ENCODE measurements at places on chromosomes 16 and 17. TPM values are rescaled to one million over a fixed set of nuclear protein-coding genes. Genes with fewer than 3 reads are reported as not detected.

Gene KLHL10
- polyA plus RNA-seq: not detected

Gene POLR3E
- 55.5 TPM for polyA plus RNA-seq

Gene TOX3
- polyA plus RNA-seq: not detected

Gene WNT3
- 1.4 TPM for polyA plus RNA-seq

Gene CACNG5
- not detected for polyA plus RNA-seq

Gene HID1
- 53.3 TPM for polyA plus RNA-seq

Gene P2RX1
- polyA plus RNA-seq: 0.05 TPM

Gene ADAD2
- polyA plus RNA-seq: 0.10 TPM

- no peak within 1 kb of the TSS for H3K27ac ChIP-seq
- no peak within 1 kb of the TSS for H3K4me3 ChIP-seq
- DNase-seq: no peak
- peaks cover 38% of the 10 kb centered on the region for H3K27me3 ChIP-seq
- no peaks in the 10 kb centered on the region for H3K36me3 ChIP-seq
These were observed at the start of gene FBXL16 for GRCh38 chr16:705431-706188. Gene FBXL16, minus strand, starts transcription at chr16:705801. Its CDS starts 8,396 bp downstream, at chr16:697405.

- H3K36me3 ChIP-seq: no peaks in the 10 kb centered on the region
- peaks cover 7% of the 10 kb centered on the region for H3K4me1 ChIP-seq
- no peak for DNase-seq
These were observed 5.8 kb downstream of the TMEM92 start for GRCh38 chr17:50280068-50280467.

GRCh38 chr16:85126705-85127378, 14.6 kb upstream of the CIBAR2 start:
- H3K36me3 ChIP-seq: no peaks in the 10 kb centered on the region
- H3K27me3 ChIP-seq: no peaks in the 10 kb centered on the region
- peak; percentile 88 for DNase-seq
- no peak overlapping the region for H3K4me3 ChIP-seq
- peaks cover 28% of the 10 kb centered on the region for H3K4me1 ChIP-seq
- no peak overlapping the region for H3K27ac ChIP-seq

- H3K4me1 ChIP-seq: no peaks in the 10 kb centered on the region
- no peaks in the 10 kb centered on the region for H3K27me3 ChIP-seq
- no peak overlapping the region for H3K27ac ChIP-seq
- H3K4me3 ChIP-seq: no peak overlapping the region
These were observed 40.8 kb upstream of the VPS4A start for GRCh38 chr16:69270395-69270794.

- no peaks in the 10 kb centered on the region for H3K4me1 ChIP-seq
- H3K4me3 ChIP-seq: no peak overlapping the region
- H3K27me3 ChIP-seq: no peaks in the 10 kb centered on the region
- H3K36me3 ChIP-seq: no peaks in the 10 kb centered on the region
- DNase-seq: no peak
- H3K27ac ChIP-seq: no peak overlapping the region
These were observed 34.1 kb downstream of the TMEM238L start for GRCh38 chr17:10769840-10770239.

DNA sequence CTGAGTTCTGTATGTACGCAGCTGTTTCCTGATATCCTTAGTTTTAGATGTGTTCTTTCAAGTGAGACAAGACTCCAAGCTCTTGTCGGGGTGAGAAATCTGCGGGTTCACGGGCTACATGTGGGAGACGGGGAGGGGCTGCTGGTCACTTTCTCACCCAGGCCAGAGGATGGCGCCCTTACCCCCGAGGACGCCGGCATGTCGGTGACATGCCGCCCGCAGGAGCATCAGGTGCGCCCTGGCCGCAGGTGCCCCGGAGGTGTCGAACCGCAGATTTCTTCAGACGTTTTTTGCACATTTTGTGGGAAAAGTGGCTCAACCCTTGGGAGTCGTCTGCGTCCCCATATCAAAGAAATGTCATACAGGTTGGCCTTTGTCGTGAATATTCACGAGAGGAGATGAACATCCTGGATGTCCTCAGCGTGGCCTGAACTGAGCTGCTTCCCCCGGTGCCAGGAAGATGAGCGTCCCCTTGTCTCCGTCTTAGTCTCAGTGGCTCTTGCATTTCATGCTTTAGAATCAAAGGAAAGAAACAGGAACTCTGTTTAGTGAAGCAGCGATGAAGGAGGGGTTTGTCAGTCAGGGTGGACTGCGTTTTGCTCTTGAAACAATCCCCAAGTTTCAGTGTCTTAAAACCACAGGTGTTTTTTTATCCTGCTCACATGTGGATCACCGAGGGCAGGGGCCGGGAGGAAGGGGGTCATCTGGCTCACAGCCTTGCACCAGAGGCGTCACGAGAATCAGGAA, 75.4 kb upstream of the ZNF750 start:
- H3K27ac ChIP-seq: no peak overlapping the region
- no peaks in the 10 kb centered on the region for H3K27me3 ChIP-seq
- DNase-seq: no peak
- no peaks in the 10 kb centered on the region for H3K4me1 ChIP-seq
- peaks cover 15% of the 10 kb centered on the region for H3K36me3 ChIP-seq

GRCh38 chr17:9829343-9829742, 3.6 kb downstream of the GLP2R start:
- no peak overlapping the region for H3K4me3 ChIP-seq
- DNase-seq: no peak
- H3K27me3 ChIP-seq: no peaks in the 10 kb centered on the region
- H3K27ac ChIP-seq: no peak overlapping the region
- no peaks in the 10 kb centered on the region for H3K4me1 ChIP-seq
- H3K36me3 ChIP-seq: no peaks in the 10 kb centered on the region

DNA sequence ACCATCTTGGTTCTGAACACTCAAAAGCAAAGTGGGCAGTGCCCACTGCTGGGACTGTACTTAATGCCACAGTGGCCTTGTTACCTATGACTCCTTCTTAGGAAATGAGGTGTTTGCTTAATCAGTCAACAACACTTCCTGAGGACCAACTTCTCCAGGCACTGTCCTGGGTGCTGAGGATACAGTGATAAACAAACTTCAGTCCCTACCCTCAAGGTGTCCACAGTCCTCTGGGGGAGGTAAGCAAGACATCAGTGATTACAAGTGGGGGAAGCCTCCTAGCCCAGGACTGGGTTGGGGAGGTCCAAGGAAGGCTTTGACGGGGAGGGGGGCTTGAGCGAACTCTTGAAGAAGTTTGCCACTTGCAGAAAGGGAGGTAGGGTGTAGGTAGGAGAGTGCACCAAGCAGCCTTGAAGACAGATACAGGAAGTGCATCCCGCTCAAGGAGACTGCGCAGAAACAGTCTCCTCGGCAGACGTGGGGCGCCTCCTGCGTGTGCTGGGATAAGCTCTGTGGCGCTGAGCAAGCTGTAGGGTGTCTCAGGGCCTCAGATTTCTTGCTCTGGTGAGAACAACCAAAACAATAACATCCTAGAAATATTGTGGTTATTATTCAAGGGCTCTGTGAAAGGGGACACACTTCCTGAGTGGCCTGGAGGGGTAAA, 2.6 kb upstream of the ABCC3 start:
- H3K4me1 ChIP-seq: peaks cover 21% of the 10 kb centered on the region
- no peak for DNase-seq
- H3K4me3 ChIP-seq: no peak overlapping the region
- no peaks in the 10 kb centered on the region for H3K36me3 ChIP-seq
- H3K27me3 ChIP-seq: peaks cover 5% of the 10 kb centered on the region

DNA sequence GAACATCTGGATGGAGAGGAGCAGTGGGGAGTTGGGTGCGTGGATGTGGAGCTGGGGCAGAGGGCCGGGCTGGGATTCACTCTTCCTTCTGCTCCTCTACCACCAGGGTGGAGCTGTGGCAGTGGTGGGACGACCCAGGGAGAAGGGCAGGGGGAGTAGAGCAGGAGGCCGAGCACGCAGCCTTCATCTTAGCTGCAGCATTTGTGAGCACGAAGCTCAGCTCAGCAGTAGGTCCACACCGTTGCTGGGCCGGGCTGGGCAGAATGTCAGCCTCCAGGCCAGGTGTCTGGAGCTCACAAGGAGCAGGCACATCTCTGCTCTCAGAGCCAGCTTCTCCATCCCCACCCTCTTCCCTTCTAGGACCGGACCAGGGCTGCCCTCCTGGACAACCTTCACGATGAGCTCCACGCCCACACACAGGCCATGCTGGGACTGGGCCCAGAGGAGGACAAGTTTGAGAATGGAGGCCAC, 55.7 kb downstream of the OR1D5 start:
- no peak overlapping the region for H3K4me3 ChIP-seq
- H3K36me3 ChIP-seq: no peaks in the 10 kb centered on the region
- no peak overlapping the region for H3K27ac ChIP-seq
- peaks cover 17% of the 10 kb centered on the region for H3K4me1 ChIP-seq

GRCh38 chr17:74404218-74404617, 27.7 kb upstream of the GPRC5C start:
- H3K27ac ChIP-seq: no peak overlapping the region
- H3K4me3 ChIP-seq: no peak overlapping the region
- H3K4me1 ChIP-seq: no peaks in the 10 kb centered on the region
- H3K27me3 ChIP-seq: no peaks in the 10 kb centered on the region
- H3K36me3 ChIP-seq: no peaks in the 10 kb centered on the region
- DNase-seq: no peak

DNA sequence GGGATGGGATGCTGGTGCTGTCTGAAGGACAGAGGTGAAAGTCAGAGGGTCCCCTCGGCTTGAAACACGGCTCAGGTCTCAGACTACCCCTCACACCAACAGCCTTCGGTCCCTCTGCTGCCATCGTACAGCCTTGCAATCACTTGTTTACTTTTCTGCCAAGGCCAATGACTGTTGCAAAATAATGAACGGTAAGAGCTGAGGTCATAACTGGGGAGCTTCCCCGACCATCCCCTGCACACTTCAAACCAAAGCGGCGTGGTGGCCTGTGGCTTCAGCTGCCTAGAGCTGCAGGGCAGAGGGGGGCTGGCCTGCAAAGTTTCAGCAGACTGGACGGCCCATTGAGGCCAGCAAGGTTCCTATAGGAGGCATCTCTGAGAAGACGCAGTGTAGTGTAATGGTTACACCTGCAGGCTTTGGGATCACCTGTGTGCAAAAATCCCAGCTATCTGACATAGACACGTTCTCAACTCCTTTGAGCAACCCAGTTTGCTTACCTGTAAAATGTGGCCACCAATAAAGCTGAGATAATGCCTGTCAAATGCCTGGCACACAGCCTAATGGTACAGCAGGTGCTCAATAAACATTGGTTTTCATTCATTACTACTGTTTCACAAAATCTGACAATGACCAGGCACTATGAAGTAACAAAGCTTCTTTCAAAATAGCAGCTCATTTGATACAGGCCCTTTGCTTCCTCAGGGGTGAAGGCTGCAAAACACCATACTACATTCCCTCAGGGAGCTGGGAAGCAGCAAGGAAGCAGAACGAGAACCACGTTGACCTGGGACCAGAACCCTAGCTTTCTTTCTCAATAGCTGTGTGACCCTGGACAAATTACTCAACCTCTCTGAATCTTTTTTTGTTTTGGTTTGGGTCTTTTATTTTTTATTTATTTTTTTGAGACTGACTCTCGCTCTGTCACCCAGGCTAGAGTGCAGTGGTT, 5.0 kb downstream of the PAM16 start:
- H3K4me1 ChIP-seq: no peaks in the 10 kb centered on the region
- H3K27ac ChIP-seq: no peak overlapping the region
- H3K27me3 ChIP-seq: no peaks in the 10 kb centered on the region
- peaks cover 3% of the 10 kb centered on the region for H3K36me3 ChIP-seq
- H3K4me3 ChIP-seq: no peak overlapping the region
- no peak for DNase-seq

GRCh38 chr17:50498021-50498874, 10.0 kb upstream of the MYCBPAP start:
- peaks cover 2% of the 10 kb centered on the region for H3K27me3 ChIP-seq
- H3K36me3 ChIP-seq: no peaks in the 10 kb centered on the region
- H3K4me3 ChIP-seq: no peak overlapping the region
- H3K27ac ChIP-seq: no peak overlapping the region
- H3K4me1 ChIP-seq: no peaks in the 10 kb centered on the region

DNA sequence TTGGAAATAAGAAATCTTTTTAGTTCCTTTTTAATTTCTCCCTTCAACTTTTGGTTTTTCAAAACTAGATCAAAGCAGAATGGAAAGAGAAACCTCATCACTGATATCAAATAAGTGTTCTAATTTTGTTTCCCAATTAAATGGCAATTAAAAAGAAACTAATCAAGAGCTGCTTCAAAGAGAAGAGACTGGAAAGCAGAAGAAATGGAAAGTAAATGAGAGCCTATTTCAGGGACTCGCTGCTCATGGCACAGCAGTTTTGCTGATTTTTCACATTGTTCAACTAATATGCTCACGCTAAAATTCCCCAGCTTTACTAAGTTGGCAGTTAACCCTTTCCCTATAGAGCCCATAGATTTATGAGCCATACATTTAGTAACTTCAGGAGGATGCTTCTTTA, 6.5 kb downstream of the NMT1 start:
- H3K4me3 ChIP-seq: no peak overlapping the region
- H3K27me3 ChIP-seq: no peaks in the 10 kb centered on the region
- DNase-seq: no peak
- H3K27ac ChIP-seq: no peak overlapping the region
- peaks cover 4% of the 10 kb centered on the region for H3K36me3 ChIP-seq

- no peak overlapping the region for H3K4me3 ChIP-seq
- peak; percentile 94 for DNase-seq
These were observed 157.0 kb downstream of the CPPED1 start for GRCh38 chr16:12646490-12647274.

GRCh38 chr17:65078441-65079160, 22.1 kb upstream of the GNA13 start:
- peaks cover 2% of the 10 kb centered on the region for H3K4me1 ChIP-seq
- peak; percentile 54 for DNase-seq
- H3K36me3 ChIP-seq: no peaks in the 10 kb centered on the region
- peaks cover 11% of the 10 kb centered on the region for H3K27me3 ChIP-seq

DNA sequence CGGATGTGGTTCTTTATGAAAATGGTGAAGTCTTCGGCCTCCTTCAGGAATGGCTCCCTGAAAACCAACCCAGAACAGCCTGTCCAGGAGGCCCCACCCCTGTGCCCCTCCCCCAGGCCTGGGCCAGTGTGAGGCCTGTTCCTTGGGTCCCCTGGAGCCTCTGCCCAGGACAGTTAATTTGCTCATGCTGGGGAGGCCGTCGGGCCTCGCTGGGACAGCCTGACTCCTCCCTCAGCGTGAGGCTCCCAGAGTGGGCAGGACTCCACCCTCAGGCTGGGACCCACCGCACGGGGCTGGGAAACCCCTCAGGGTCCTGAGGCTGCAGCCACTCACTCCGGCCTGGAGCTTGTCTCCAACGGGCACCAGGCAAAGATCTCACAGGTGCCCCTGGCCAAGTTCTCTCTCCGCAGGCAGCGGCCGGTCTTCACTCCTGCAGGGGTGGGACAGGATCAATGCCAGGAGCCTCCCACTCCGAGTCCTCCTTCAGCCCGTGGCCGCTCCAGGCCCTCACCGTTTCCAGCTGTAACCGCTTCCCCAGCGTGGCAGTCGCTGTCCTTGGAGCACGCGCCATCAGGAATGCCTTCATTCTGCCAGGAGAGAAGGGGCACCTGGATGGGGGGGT, 5.8 kb downstream of the P2RX5 start:
- H3K4me1 ChIP-seq: no peaks in the 10 kb centered on the region
- H3K27me3 ChIP-seq: peaks cover 7% of the 10 kb centered on the region
- no peak overlapping the region for H3K4me3 ChIP-seq

GRCh38 chr17:67458203-67458602, 81.1 kb downstream of the PITPNC1 start:
- no peaks in the 10 kb centered on the region for H3K36me3 ChIP-seq
- no peak overlapping the region for H3K4me3 ChIP-seq
- no peak for DNase-seq
- H3K27ac ChIP-seq: no peak overlapping the region

GRCh38 chr17:17711641-17712162, 30.4 kb downstream of the RAI1 start:
- DNase-seq: no peak
- H3K27me3 ChIP-seq: no peaks in the 10 kb centered on the region
- H3K27ac ChIP-seq: peak overlapping the region; percentile 98
- H3K36me3 ChIP-seq: no peaks in the 10 kb centered on the region
- peaks cover 33% of the 10 kb centered on the region for H3K4me1 ChIP-seq

- peaks cover 11% of the 10 kb centered on the region for H3K4me1 ChIP-seq
- no peak overlapping the region for H3K4me3 ChIP-seq
- peak overlapping the region; percentile 36 for H3K27ac ChIP-seq
- no peaks in the 10 kb centered on the region for H3K27me3 ChIP-seq
These were observed 19.6 kb downstream of the ATF7IP2 start for GRCh38 chr16:10405386-10405939.

Measured in endothelial cell of umbilical vein (primary cell).